ENCODE measurements at places on chromosomes 5 and 9. TPM values are rescaled to one million over a fixed set of nuclear protein-coding genes. Genes with fewer than 3 reads are reported as not detected.

DNA sequence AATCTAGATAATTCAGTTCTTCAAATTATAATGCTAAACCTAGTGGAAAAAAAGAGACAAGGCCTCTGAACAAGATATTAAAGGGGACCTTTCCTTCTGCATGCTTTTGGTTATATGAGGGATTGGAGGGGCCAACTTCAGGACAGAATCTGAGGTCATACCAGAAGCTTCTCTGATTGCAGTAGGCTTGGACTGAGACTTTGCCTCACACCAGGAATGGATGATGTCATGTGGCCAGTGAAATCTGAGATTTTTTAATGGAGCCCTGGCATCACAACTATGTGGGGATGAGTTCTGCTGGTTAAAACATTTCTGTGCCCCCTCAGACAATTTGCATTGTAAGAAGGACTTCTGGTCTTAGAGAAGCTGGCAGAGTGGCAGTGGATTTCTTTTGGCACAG lies 88.6 kb downstream of the ANGPTL2 start:
- no peak for DNase-seq

RANBP17 gene
- total RNA-seq = 20.8 TPM

- DNase-seq = no peak
These were observed 385.7 kb downstream of the TLE1 start for GRCh38 chr9:81303658-81304057.

- DNase-seq = peak; percentile 23
These were observed 119.4 kb upstream of the FOXD4L5 start for GRCh38 chr9:65404232-65405006.

- DNase-seq = no peak
These were observed 101.4 kb upstream of the IRX4 start for GRCh38 chr5:1983919-1984695.

TAF11L5 gene
- not detected for total RNA-seq

GRCh38 chr9:137396227-137396626 lies 26.7 kb downstream of the EXD3 start:
- DNase-seq = no peak

- DNase-seq = no peak
These were observed 91.8 kb upstream of the TNC start for GRCh38 chr9:115209601-115210306.

DNA sequence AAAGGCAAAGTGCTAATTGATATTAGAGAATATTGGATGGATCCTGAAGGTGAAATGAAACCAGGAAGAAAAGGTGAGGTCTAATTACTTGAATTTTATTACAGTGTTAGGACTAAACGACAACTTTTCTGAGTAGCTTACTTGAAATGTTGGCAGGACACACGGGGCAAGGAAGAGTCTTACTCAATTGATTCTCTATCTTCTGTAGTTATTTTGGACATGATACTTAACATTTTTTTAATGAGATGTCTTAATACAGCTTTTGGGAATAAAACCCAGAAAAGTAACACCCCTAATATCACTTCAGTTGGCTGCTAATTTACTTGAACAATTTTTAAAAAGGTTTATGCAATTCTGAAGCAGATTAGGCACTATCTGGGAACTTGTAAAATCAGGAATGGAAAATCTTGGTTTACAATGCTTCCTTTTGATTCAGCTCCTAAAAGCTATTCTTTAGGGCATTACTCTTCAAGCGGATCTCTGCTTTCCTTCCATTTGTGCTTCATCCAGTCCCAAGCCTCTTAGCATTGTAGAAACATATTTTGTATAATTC lies 13.7 kb downstream of the SUB1 start:
- no peak for DNase-seq

DNA sequence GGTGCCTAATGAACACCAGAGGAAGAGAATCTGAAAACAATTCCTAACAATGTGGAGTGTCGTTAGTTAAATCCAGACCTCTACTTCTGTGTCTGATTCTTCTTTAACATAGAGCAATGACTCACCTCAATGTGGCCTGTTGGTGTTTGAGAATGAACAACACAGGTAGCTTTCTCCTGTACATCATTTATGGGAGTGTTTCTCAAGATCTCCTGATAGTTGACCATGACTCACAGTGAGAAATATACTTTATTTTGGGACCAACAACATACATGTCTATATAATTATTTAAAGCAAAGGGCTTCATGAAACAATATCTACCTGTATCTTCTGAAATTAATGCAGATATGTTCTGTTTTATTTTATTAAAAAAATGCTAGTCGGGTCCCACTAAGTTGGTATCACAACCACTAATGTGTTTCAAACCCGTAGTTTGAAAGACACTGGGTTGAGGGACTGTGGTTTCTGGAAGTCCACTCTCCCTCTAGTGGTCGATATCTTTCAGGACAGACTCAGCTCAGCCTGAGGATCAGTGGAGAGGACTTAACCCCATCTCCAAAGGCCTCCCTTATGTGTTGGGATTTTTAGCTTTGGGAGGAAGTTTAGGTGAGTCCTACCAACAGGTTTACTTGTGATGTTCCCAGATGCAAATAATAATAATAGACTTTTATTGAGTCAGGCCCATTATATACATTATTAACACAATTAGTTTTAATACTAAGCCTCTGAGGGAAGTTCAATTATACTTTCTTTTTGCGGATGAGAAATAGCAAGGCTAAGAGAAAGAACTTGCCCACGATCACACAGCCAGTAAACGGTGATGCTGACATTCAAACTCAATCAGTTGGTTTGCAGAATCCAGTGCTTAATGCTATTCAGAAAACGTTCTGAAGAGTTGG lies 70.0 kb upstream of the KLF9 start:
- peak; percentile 59 for DNase-seq

Measured in Peyer's patch (tissue), 4 donors.